ENCODE measurements at places on chromosomes 2 and 18.

GRCh38 chr18:56660655-56661054, 9.5 kb downstream of the WDR7 start:
- no peak for DNase-seq

DNA sequence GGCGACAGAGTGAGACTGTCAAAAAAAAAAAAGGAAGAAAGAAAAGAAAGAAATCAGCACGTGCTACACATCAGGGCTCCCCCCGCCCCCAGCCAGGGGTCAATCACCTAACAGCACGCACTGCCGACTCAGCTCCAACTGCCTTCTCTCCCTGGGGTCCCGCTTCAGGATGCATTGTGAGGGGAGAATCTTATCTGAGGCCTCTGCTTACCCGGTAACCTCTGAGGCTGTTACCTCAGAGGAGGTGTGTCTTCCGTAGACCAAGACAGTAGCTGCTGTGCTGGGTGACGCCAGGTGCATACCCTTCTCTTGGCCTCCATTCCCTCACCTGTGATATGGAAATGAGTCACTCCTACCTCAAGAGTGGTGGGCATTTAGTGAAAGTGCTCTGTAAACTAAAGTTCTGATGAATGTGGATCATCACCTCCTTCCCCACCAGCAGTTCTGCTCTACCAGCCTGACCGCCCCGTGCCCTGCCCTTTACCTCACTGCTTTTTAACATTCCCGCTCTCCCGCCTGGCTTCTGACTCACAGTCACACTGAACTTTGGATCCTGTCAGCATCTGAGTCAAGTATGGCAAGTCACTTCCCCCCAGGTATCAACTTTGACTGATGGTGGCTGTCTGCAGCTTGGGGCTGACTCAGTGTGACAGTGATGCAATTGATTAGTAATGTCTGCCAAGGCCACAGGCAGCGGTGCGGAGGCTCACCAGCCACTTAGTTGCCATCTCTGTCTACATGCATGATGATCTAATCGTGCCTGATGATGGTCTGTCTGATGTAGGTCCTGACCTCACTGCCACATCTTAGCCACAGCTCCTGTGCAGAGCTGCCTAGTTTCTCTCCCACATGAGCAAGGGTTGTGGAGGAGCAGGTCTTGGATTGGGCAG, 20.1 kb downstream of the ARID5A start:
- no peak for DNase-seq

DNA sequence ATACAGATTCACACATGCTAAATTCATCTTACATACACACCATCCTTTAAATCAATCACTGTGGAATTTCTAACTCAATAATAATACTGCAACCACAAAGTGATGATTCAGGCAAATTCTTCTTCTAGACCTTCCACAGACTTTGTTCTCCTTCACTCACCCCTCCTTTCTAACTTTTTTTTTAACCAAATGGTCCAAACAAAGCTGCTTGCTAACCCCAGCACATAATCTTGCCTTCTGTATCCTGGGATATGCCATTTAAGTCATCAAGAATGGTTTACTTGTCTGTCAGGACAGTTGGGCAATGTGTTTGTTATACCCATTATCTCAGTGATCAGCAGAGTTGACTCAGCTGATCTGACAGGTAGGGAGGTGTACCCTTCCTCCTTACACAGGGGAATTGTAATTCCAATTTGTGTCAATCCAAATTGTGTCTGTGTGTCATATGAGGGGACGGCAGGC, 10.0 kb downstream of the SLC40A1 start:
- DNase-seq: no peak

DNA sequence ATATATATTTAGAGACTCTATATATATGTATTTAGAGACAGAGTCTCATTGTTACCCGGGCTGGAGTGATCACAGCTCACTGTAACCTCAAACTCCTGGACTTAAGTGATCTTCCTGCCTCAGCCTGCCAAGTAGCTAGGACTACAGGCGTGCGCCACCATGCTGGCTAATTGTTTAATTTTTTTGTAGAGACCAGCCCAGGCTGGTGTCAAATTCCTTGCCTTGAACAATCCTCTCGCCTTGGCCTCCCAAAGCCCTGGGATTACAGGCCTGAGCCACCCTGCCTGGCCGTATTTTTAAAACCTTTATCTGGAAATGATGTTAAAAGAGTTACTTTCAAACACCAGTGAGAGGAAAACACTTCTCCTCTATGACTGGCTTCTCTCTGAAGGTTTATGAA, 30.9 kb upstream of the PGAP1 start:
- DNase-seq: no peak

GRCh38 chr2:132521341-132521740, 104.7 kb downstream of the GPR39 start:
- DNase-seq: no peak

DNA sequence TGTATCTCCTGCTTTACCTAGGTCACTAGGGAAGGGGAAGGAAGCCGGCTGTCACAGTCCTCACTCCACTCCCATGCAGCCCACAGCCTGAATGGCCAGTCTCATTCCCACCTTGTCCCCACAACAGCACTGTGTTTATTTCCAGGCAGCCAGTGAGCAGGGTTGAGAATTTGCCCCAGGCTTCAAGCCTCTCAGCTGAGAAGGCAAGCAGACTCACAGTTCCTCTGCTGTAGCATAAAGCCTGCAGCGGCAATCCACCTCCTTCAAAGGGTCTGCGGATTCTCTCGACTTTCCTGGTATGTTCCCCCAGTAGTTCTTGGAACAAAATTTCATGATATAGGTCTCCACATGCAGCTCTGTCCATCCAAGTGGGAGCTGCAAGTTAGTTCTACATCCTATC, 262.9 kb upstream of the GULP1 start:
- DNase-seq: no peak

DNA sequence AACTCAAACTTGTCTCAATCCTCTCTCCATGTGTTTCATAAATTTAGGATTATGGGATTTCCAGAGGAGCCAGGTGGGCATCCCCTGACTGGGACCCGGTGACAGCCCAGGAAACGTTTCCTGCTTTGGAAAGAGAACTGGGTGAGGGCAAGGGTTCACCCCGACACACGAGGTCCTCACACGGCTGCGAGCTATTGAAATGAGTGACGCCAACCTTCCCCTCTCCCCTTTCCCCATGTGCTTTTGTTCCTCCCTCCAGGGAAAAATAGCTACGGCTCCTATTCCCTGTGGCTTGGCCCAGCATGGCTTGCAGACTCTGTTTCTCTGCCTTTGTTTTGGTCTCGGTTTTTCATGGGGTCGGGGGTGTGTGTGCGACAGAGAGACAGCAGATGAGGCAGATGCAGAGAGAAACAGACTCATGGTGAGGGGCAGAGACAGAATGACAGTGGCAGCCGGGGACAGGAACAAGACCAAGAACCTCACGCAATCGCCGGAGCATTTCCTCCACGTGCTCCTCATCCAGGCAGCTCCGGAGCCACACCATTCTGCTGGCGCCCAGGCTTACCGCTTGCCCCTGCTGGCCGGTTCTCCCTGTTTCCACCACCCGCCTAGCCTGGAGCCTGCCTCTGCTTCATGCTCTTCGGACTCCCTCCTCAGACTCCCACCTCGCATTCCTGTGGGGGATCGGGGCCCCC, 238.5 kb downstream of the DYSF start:
- no peak for DNase-seq

DNA sequence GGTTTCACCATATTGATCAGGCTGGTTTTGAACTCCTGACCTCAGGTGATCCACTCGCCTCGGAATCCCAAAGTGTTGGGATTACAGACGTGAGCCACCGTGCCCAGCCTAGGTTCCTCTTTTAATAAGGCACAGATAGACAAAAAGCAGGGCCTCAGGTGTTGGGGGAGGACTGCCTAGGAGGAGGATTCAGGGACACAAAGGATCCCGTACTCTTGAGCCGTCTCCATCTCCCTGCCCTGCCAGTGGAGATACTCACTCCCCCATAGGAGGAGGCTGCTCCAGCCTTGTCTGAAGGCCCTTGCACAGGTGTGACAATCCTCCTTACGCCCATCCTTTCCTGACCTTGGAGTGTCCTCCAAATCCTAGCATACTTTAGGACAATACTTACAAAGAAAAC, 32.0 kb upstream of the TFCP2L1 start:
- no peak for DNase-seq

GRCh38 chr18:49648326-49648725, 86.5 kb downstream of the LIPG start:
- no peak for DNase-seq

DNA sequence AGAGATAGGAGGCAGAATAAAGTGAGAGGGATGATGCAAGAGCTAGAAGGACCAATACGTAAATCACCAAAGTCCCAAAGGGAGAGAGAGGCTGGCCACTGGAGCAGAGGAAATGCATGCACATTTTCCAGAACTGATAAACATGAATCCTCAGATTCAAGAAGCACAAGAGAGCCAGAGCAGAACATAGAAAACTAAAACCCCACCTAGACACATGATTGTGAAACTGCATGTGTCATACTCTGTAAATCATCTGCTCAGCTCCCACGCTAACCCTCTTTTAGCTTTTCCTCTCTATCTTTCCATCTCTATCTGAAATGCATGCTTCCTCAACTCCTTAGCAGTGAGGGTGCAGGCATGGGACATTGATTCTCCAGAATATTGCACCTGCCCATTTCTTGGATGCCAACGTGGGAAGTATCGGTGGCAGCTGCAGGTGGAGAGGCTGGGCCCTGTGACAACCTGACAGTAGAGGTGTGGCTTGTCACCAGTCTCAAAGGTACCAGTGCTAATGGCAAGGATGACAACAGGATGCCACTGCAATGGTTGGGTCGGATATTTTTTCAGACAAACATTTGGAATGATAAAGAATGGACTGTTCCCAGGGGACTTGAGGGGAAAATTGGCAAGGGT, 89.3 kb upstream of the OTOS start:
- DNase-seq: no peak

- DNase-seq: no peak
These were observed 29.9 kb upstream of the ZNG1B start for GRCh38 chr2:113407446-113408099.

DNA sequence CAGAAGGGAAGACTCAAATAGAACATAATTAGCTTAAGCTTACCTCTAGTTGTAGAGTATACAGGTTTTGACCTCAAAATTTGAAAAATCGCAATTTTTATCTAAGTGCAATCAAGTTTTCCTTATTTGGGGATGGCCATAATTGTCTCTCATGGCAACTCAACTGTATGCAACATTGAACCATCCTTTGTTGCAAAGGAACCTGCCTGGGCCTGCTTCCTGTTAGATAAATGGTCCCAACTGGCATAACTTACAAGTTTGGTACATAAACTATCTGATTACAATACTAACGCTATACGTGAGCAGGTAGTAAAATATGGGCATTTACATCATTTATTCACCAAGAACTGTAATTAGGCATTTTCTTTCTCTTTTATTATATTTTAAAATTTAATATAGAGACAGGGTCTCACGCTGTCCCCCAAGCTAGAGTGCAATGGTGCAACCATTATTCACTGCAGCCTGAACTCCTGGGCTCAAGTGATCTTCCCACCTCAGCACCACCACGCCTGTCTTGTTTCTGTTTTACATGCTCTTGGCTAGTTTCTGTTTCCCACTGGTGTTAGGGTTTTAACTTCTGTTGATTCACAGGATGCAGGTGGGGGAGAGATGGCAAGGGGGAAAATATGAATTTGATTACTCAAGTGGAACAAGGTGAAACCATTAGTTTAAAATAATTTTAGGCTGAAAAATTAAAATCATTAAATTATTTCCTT, 55.3 kb upstream of the B3GNT2 start:
- no peak for DNase-seq

DNA sequence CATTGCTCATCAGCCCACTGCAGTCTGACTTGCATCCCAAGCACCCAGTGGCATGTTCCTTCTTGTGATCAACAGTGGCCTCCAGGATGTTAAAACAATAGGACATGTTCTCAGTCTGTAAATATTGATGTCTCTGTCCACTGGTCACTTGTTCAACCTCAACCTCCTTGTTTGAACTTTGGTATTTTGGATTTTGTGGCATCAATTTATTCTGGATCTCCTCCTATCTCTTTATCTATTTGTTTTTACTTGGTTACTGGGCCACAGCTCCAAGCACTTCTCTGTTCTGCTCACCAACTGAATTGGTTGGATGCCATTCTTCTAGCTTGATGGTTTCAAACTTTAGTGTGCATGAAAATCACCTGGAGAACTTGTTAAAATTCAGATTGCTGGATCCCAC, 1414.8 kb upstream of the CELF4 start:
- no peak for DNase-seq

DNA sequence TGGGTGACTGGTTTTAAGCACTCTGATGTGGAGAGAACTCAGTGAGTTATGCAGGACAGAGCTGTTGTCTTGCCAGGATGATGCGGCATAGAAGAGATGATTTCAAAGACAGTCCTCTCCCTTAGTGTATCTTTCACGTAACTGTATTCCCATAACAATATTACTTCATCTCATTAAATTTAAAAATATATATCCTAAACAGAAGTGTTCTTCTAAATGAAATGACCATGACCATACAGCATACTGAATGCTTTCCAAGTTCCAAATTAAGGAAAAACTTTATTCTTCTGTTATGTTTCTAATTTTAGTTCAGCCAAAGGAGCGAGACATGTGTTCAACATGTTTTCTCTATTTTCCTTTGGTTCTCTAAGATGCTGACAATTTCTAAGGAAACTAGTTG, 600.1 kb upstream of the FSHR start:
- DNase-seq: no peak

GRCh38 chr2:133459590-133459989, 108.7 kb downstream of the NCKAP5 start:
- no peak for DNase-seq

- no peak for DNase-seq
These were observed 154.8 kb upstream of the ID2 start for GRCh38 chr2:8527031-8527430.

- no peak for DNase-seq
These were observed 3.6 kb upstream of the DLX2 start for GRCh38 chr2:172106108-172106961.

GRCh38 chr18:13725566-13726231, 659 bp downstream of the FAM210A start:
- no peak for DNase-seq

- no peak for DNase-seq
These were observed 9.0 kb downstream of the LRRTM4 start for GRCh38 chr2:77513191-77513590.

DNA sequence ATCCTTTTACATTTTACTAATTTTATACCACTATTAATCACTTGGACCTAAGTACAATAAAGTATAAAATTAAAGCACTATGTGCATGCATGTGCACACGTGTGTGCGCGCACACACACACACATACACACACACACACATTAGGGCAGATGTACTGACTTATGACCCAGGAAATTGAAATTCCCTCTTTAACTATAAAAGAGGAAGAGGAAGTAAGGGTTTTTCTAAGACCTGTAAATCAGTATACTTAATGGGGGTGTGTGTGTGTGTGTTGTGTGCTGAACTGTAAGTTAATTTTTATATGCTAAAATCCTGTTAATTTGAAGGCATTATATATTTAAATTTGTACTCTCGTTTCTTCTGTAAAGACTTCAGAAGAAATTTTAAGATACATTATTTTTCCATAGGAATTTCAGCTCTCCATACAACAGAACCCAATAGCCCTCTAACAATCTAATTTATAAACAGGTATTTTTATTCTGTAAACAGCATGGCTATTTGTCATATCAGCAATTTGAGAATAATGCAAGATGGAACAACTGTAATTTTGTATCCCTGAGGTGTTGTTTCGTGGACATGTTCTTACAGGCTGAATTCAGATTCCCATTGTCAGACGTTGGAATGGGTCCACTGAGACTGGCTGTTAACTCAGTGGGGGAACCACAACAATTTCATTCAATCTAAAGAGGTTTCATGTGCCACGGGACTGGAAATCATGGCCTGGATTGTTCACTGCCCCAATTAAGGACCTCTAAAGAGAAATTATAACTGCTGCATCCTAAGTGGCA, 90.9 kb downstream of the PLA2R1 start:
- DNase-seq: no peak
